ENCODE measurements at places on chromosomes 16 and 17.

GRCh38 chr16:72705801-72706200 lies 342.1 kb downstream of the ZFHX3 start:
- no peak overlapping the region for H3K4me3 ChIP-seq
- H3K4me1 ChIP-seq = peaks cover 9% of the 10 kb centered on the region
- H3K27ac ChIP-seq = no peak overlapping the region
- no peaks in the 10 kb centered on the region for H3K27me3 ChIP-seq
- peak; percentile 7 for DNase-seq
- no peaks in the 10 kb centered on the region for H3K36me3 ChIP-seq

- H3K4me1 ChIP-seq = peaks cover 6% of the 10 kb centered on the region
- H3K36me3 ChIP-seq = no peaks in the 10 kb centered on the region
- no peak for DNase-seq
- no peaks in the 10 kb centered on the region for H3K27me3 ChIP-seq
- H3K27ac ChIP-seq = no peak overlapping the region
Observed at GRCh38 chr17:78676412-78677302, 99.5 kb upstream of the DNAH17 start.

GRCh38 chr17:16477255-16477654 lies 14.7 kb downstream of the LRRC75A start:
- no peaks in the 10 kb centered on the region for H3K36me3 ChIP-seq
- no peak overlapping the region for H3K27ac ChIP-seq
- no peaks in the 10 kb centered on the region for H3K27me3 ChIP-seq
- no peak overlapping the region for H3K4me3 ChIP-seq
- DNase-seq = no peak
- H3K4me1 ChIP-seq = peaks cover 17% of the 10 kb centered on the region

- no peak overlapping the region for H3K4me3 ChIP-seq
- no peaks in the 10 kb centered on the region for H3K4me1 ChIP-seq
- no peaks in the 10 kb centered on the region for H3K27me3 ChIP-seq
Observed at GRCh38 chr17:44417553-44417952, 28.1 kb upstream of the ITGA2B start.

DNA sequence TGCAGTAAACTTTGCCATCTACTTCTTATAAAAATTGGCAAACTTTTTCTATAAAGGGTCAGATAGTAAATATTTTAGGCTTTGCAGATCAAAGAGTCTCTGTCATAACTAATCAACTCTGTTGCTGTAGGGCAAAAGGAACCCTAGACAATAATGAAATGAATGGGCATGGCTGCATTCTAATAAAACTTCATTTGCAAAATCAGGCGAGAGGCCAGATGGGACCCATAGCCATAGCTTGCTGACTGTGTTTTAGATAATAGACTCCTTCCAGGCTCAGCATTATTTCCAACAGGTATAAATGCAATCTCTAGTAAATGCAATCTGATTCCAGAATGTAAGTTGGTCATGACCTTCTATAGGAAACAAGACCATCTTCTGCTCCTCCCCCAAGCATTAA lies 490.7 kb downstream of the TOX3 start:
- H3K27me3 ChIP-seq = no peaks in the 10 kb centered on the region
- H3K36me3 ChIP-seq = no peaks in the 10 kb centered on the region
- H3K27ac ChIP-seq = no peak overlapping the region
- no peak overlapping the region for H3K4me3 ChIP-seq
- no peak for DNase-seq

GRCh38 chr17:57605675-57606105 lies 139.4 kb downstream of the CCDC182 start:
- H3K36me3 ChIP-seq = no peaks in the 10 kb centered on the region
- peaks cover 44% of the 10 kb centered on the region for H3K4me1 ChIP-seq
- H3K27me3 ChIP-seq = no peaks in the 10 kb centered on the region
- H3K27ac ChIP-seq = no peak overlapping the region
- no peak for DNase-seq
- no peak overlapping the region for H3K4me3 ChIP-seq

DNA sequence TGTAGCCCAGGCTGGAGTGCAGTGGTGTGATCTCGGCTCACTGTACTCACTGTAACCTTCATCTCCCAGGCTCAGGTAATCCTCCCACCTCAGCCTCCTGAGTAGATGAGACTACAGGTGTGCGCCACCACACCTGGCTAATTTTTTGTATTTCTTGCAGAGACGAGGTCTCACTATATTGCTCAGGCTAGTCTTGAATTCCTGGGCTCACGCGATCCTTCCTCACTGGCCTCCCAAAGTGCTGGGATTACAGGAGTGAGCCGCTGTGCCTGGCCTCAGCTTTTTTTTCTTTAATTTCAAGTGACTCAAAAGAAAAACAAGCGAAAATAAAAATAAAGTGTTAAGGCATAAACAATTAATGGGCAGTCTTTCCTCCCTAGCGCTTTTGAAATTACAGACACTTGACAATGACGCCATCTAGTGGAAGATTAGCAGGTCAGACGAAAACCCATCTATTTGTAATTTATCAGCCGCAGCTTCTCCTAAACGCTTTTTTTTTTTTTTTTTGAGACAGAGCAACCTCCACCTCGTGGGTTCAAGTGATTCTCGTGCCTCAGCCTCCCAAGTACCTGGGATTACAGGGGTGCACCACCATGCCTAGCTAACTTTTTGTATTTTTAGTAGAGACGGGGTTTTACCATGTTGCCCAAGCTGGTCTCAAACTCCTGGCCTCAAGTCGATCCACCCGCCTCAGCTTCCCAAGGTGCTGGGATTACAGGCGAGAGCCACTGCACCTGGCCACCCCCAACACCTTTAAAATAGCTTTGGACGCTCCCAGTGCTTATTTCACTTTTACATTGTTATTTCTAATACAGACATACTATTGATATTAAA lies 28.1 kb upstream of the PECAM1 start:
- H3K4me3 ChIP-seq = no peak overlapping the region
- no peaks in the 10 kb centered on the region for H3K27me3 ChIP-seq
- H3K27ac ChIP-seq = no peak overlapping the region
- DNase-seq = peak; percentile 69
- H3K4me1 ChIP-seq = no peaks in the 10 kb centered on the region

GRCh38 chr17:27747462-27748359 lies 52.6 kb downstream of the NOS2 start:
- H3K4me1 ChIP-seq = no peaks in the 10 kb centered on the region
- no peaks in the 10 kb centered on the region for H3K27me3 ChIP-seq
- peak; percentile 31 for DNase-seq
- H3K27ac ChIP-seq = no peak overlapping the region
- H3K36me3 ChIP-seq = no peaks in the 10 kb centered on the region

DNA sequence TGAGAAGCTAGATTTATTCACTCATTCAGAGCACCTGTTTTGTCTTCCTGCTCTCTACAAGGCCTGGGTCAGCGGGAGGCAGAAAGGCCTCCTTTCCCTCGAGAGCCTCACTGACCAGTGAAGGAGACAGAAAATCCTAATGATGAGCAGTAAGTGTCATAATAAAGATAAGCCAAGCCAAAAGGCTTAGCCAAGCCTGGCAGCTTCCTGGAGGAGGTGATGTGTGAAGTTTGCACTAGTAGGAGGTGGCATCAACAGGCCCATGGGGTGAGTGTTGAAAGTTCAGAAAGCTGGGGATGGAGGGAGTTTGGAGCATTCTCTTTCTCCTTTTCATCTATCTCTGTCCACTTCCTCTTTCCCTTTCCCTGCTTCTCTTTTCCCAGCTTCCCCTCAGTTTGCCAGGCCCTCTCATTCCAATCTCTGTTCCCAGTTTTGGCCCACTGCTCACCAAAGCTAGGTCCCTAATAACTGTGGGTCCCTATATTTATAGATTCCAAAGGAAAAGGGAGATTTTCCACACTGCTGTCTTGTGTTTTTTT lies 16.5 kb upstream of the SPNS3 start:
- no peaks in the 10 kb centered on the region for H3K4me1 ChIP-seq
- H3K27me3 ChIP-seq = no peaks in the 10 kb centered on the region
- H3K4me3 ChIP-seq = no peak overlapping the region
- DNase-seq = no peak
- no peaks in the 10 kb centered on the region for H3K36me3 ChIP-seq
- no peak overlapping the region for H3K27ac ChIP-seq

DNA sequence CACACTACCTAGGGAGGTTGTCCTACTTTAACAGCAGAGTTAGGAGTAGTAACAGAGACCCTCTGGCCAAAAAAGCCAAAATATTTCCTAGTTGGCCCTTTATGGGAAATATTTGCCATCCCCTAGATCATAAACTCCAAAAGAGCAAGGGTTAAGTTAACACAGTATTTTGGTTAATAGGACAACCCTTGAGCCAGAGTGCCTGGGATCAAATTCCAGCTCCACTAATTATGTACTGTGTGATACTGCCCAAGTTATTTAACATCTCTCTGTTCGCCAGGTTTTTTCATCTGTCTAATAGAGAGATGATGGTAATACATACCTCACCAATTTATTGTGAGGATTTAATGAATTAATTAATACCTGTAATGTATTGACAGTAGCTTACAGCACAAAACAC lies 767.4 kb downstream of the KCNJ2 start:
- H3K36me3 ChIP-seq = no peaks in the 10 kb centered on the region
- H3K4me3 ChIP-seq = no peak overlapping the region
- H3K27ac ChIP-seq = no peak overlapping the region
- H3K4me1 ChIP-seq = peaks cover under 1% of the 10 kb centered on the region
- no peak for DNase-seq
